Stimulated activated CD4-positive, alpha-beta T cell treated with anti-CD3 and anti-CD28 coated beads, TNF-alpha, amount 100 ng/mL, for 1 hour (primary cell): ENCODE measurements at places on chromosomes 5 and 9.

DNA sequence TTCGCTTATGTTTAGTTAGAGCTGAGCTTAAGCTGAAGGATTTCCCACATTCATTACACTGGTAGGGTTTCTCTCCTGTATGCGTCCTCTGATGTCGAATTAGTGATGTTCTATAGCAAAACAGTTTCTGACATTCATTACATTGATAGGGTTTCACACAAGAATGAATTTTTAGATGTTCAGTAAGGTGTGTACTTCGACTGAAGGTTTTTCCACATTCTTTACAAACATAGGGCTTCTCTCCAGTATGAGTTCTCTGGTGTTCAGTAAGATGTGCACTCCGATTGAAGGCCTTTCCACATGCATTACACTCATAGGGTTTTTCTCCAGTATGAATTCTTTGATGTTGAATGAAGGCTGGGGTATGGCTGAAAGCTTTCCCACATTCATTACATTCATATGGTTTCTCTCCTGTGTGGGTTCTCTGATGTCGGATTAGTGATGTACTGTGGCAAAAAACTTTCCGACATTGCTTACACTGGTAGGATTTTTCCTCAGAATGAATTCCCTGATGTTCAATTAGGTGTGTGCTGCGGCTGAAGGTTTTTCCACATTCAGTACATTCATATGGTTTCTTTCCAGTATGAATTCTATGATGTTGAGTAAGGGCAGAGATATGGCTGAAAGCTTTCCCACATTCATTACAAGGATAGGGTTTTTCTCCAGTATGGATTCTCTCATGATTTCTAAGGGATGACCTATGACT is 14.6 kb downstream of the ZNF883 start:
- DNase-seq: no peak

DNA sequence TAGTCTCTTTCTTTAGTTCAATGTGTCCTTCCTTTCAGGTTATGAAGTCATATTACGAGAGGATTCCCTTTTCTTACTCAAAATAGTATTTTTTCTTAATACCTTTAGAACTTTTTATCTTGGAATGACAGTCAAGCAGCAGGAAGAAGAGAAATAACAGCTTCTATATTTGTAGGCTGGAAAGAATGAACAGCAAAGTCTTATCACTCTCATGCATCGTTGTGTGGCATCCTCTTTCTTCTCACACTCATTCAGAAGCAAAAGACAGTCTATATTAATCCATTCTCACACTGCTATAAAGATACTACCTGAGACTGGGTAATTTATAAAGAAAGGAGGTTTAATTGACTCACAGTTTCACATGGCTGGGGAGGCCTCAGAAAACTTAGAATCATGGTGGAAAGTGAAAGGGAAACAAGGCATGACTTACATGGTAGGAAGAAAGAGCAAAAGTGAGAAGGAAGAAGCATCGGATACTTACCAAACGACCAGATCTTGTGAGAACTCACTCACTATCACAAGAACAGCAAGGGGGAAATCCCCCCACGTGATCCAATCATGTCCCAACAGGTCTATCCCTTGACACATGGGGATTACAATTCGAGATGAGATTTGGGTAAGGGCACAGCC is 1646.1 kb upstream of the CDH6 start:
- DNase-seq: no peak

DNA sequence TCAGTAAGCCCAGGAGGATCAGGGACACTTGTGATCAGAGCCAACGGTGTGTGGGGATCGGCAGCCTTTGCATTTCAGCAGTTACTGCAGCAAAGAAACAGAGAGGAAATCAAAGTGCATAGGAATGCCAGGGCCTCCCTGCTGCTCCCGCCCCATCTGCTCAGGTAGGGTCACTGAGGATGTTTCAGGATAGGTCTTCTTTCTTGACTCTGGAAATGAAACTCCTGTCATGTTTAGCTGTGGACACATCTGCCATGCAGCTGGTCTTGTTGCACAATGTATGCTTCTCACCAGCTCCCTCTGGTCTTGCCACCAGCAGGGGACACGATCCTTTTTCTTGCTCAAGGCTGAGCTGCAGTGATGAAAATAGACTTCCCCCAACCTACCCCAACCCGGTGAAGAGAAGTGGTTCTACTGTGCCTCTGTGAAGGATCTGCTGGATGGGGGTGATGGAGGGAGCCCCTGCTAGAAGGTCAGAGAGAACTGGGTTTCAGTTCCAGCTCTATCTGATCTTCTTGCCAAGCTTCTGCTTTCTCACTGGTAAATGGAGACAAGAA is 185.2 kb upstream of the KLF4 start:
- no peak for DNase-seq

DNA sequence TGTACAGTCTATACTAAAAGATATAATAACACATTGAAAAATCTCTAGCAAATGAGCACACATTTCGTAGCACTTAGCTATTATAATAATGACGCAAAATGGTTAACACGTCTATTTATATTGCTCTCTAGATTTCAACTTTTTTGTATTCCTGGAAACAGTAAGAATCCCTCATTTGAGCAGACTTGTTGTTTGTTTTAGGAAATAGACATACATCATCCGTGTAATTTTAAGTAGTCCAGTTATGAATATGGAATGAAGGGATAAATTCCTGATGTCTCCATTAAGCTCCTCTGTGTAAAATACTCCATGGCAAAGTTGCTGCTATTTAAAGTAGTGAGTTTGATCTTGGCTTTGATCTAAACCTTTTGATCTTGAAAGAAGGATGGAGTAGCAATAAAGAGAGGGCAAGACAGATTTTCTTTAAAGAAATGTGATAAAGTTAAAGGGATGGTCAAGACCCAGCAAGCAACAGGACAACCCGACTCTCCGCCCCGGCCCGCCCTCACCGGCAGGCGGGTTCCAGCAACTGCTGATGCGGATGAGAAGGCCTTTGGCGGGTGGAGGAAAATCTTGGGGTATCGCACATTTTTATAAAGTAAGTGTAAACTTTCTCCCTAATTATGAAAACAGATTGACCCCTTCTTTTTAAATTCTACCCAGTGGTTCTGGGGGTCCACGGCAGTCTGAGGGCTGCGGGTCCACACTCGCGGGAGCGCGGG is 277.4 kb downstream of the AOPEP start:
- no peak for DNase-seq

DNA sequence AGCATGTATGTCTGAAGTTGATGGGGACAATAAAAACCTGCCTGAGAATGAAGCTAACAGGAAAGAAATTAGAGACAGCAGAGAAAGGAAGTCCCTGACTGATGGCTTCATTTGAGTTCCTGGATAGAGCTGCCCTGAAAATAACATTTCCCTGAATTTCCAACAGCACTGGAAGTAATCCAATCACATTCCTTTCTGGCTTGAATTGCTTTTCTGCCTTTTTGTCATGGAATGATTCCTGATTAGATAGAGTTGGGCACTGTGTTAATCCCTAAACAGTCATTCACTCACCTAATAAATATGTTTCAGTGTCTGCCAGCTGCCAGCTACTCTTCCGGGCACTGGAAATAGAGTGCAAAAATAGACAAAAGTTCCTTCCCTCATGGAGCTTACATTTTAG is 30.0 kb upstream of the SH3RF2 start:
- no peak for DNase-seq
